Panc1 (cell line): ENCODE measurements at places on chromosomes 1 and 21. TPM values are rescaled to one million over a fixed set of nuclear protein-coding genes. Genes with fewer than 3 reads are reported as not detected.

GRCh38 chr1:207968521-207969009 lies 57.6 kb upstream of the CD34 start:
- DNase-seq: no peak

- DNase-seq: no peak
Observed at GRCh38 chr1:112674986-112675727, 698 bp downstream of the MOV10 start.

The SFT2D2 gene
- total RNA-seq: 68.1 TPM

- no peak for DNase-seq
Observed at GRCh38 chr21:28834335-28835238, 158.1 kb downstream of the LTN1 start.

GRCh38 chr1:219539645-219540254 lies 73.2 kb downstream of the ZC3H11B start:
- no peak for DNase-seq

The HES5 gene
- total RNA-seq: not detected

DNA sequence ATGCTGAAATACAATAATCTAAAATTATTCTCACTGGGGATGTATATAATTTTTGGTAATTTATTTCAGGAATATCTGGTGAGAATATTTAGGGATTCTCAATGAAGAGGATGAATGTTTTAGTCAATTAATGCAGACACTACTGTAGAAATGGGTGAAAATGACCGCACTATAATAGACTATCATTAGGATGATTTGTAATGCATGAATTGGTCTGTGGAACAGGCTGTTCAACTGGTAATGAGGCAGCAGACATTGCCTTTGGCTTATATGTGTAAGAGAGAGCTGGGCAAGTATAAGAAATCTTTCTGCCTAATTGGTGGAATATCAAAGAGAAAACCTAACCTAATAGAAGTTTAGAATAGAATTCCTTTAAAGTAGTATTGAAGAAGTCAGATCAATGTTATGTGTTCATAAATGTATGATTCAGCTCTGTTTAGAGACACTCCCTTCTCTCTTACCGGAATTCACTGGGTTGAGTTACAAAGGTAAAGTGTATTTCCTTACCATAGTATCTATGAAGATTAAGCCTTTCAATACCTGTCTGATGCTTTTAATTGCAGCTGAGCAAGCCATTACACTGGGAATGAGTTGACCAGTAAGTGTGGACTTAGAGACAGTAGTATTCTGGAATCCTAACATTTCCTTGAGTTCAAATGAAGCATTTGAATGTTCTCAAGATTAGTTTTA lies 274.5 kb downstream of the S1PR1 start:
- DNase-seq: no peak

- no peak for DNase-seq
Observed at GRCh38 chr1:40818264-40818961, 34.8 kb downstream of the KCNQ4 start.

GRCh38 chr1:15764269-15764764 lies 5.7 kb downstream of the FBLIM1 start:
- no peak for DNase-seq

GRCh38 chr1:27973771-27974416 lies 14.1 kb downstream of the XKR8 start:
- DNase-seq: no peak

DNA sequence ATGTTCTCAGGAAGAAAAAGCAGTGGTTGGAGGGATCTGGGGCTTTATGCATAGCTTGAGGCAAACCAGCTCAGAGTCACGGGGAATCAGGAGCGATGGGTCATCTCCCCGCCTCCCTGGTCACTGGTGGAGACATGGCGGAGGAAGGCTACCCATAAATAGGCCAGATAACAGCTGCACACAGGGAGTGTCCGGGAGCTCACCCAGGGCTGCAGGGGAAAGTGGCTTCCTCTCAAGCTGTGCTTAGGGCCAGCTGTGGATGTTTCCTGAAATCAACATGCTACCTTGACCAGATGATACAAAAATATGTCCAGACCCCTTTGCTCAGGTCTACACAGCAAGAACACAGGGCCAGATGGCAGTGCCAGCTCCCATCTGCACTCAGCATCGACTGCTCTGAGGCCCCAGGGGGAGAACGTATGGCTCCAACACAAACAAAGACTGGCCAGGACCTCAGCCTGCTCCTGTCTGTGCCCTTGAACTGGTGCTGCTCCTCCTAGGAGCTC lies 27.1 kb upstream of the RERE start:
- no peak for DNase-seq

- no peak for DNase-seq
Observed at GRCh38 chr21:42232176-42232825, 13.4 kb downstream of the ABCG1 start.
